ENCODE measurements at places on chromosomes 1 and 21. TPM values are rescaled to one million over a fixed set of nuclear protein-coding genes. Genes with fewer than 3 reads are reported as not detected.

Gene HES4
- 76.9 TPM for total RNA-seq

Gene MAP1LC3C
- total RNA-seq: not detected

Gene FMOD
- total RNA-seq: 11.4 TPM

Gene SLC2A5
- 0.34 TPM for total RNA-seq

Gene RGS7
- total RNA-seq: under 0.01 TPM

Gene DRAXIN
- 0.17 TPM for total RNA-seq

Gene WNT2B
- total RNA-seq: 1.3 TPM

Gene RGS16
- total RNA-seq: 1.2 TPM

Gene INSRR
- not detected for total RNA-seq

Gene LRRIQ3
- total RNA-seq: 0.56 TPM

Gene SH2D5
- total RNA-seq: under 0.01 TPM

Gene SLC45A3
- 34.9 TPM for total RNA-seq

Gene SDHB
- total RNA-seq: 116 TPM

Gene DAP3
- 55.3 TPM for total RNA-seq

Gene PIGV
- 9.4 TPM for total RNA-seq

Gene RNU1-1
- total RNA-seq: under 0.01 TPM

Gene RASAL2
- 35.4 TPM for total RNA-seq

Gene SAMSN1
- not detected for total RNA-seq

Gene AMY1C
- total RNA-seq: not detected

Gene SPRR5
- total RNA-seq: not detected

Gene OR14I1
- total RNA-seq: not detected

Gene PTCH2
- 0.05 TPM for total RNA-seq

Gene OR6N1
- not detected for total RNA-seq

Gene CRB1
- not detected for total RNA-seq

Gene C1orf56
- total RNA-seq: 1.1 TPM

Gene CTSK
- 0.68 TPM for total RNA-seq

Gene PLA2G2C
- total RNA-seq: not detected

Gene GPA33
- total RNA-seq: not detected

Gene KRTAP19-4
- not detected for total RNA-seq

Gene CYB561D1
- total RNA-seq: 7.5 TPM

Gene SYT14
- total RNA-seq: 0.09 TPM

Gene P3R3URF
- not detected for total RNA-seq

Gene S100A7
- total RNA-seq: not detected

Gene YBEY
- total RNA-seq: 10.6 TPM

Gene CA6
- not detected for total RNA-seq

Gene LRRC39
- not detected for total RNA-seq

Gene LCE1D
- not detected for total RNA-seq

Gene CELA3A
- total RNA-seq: not detected

Gene UCK2
- total RNA-seq: 86.3 TPM

Gene ANKRD45
- total RNA-seq: 0.17 TPM

Gene IFNLR1
- total RNA-seq: 0.05 TPM

Gene RGS13
- total RNA-seq: not detected

Gene USP25
- 97.5 TPM for total RNA-seq

Gene SLC41A1
- 22.8 TPM for total RNA-seq

Gene TNNI3K
- not detected for total RNA-seq

Gene OLIG2
- not detected for total RNA-seq

Gene FCRLB
- total RNA-seq: 0.56 TPM
